Endothelial cell (in vitro differentiated cells): ENCODE measurements at places on chromosomes 5 and 9.

- DNase-seq: no peak
Measured at GRCh38 chr9:89677702-89678395, 73.0 kb downstream of the GADD45G start.

- no peak for DNase-seq
Measured at GRCh38 chr5:10868956-10869355, 107.9 kb upstream of the DAP start.

- no peak for DNase-seq
Measured at GRCh38 chr5:64615895-64616294, 74.4 kb upstream of the SHISAL2B start.

- DNase-seq: no peak
Measured at GRCh38 chr9:91037511-91038482, 236.2 kb downstream of the SYK start.

GRCh38 chr9:97307500-97308163 lies at the start of gene CCDC180:
CCDC180 (plus strand) TSS chr9:97307659; CDS start chr9:97308064, 405 bp downstream.
- no peak for DNase-seq

GRCh38 chr9:105871540-105871939 lies 177.2 kb downstream of the TMEM38B start:
- no peak for DNase-seq

DNA sequence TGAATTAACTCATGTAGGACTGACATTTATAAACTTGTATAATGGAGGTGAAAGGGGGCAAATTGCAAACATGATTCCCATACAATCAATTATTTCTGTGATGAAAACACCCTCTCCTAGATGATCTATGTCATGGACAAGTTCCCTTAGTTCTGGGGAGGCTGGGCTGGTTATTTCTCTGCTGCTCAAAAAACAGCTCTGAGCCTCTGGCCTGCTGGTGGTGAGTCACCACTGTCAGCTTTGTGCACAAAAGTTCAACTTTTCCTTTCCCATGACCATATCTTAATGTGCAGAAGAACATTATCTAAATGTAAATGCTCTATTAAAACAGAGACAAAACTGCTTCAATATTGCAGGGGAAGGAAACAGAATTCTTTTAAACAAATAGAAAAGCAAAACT lies 85.0 kb downstream of the HMHB1 start:
- DNase-seq: no peak

GRCh38 chr9:1332156-1332555 lies 282.0 kb downstream of the DMRT2 start:
- no peak for DNase-seq

DNA sequence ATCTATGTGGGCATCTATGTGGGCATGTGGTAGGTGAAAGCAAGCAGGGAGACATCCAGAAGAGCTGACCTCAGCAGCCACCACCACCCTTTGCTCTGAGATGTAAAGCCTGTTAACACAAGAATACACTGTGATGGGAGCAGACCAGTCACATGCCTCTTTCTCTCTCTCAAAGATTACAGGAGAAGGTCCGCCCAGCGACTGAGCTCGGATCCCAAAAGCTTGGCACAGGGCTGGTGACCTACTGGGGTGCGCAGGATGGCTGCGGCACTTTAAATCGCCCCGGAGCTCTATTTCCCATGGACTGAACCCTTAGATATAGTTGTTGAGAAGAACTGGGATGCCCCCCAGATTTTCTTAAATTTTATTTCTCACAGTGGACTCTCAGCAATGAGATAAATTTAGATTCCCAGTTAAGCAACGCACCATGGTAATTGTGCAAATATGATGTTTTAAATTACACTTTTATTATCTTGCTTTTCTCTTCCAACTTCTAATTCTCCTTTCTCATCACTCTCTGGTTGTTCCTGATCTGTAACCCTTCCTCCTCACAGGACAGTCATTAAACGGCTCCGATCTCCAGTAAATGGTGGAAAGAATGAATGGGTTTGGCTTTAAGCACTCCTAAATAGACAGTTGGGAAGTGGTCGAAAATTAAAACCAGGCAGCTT lies 37.7 kb upstream of the ICE1 start:
- no peak for DNase-seq

GRCh38 chr9:19104515-19105282 lies 2.0 kb upstream of the HAUS6 start:
- no peak for DNase-seq

DNA sequence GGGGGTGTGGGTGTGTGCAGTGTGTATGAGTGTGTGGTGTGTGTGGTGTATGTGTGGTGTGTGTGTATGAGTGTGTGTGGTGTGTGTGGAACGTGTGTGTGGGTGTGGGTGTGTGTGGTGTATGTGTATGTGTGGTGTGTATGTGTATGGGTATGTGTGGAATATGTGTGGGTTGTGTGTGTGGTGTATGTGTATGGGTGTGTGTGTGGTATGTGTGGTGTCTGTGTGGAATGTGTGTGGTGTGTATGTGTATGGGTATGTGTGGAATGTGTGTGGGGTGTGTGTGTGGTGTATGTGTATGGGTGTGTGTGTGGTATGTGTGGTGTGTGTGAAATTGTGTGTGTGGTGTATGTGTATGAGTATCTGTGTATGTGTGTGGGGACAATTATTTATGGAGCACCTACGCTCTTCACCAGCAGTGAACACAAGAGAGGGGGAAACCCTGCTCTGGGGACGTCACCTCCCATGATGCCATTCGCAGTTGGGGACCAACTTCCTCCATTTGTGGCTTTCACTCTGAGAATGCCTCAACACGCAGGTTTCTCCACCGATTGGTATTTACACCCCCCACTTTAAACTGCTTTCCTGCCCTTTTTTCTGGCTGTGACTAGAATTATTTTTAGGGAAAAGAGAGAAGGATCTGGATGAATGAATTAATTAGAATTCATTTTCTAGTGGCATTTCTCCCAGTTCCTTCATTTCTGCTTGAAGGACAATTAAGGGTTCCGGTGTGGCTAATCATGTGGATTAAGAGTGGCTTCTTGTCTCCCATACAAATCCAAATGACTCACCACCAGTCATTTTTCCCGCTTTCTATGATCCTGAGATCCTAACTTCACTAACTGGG lies 238.1 kb downstream of the ROR2 start:
- no peak for DNase-seq

- no peak for DNase-seq
Measured at GRCh38 chr9:20592673-20593072, 29.6 kb downstream of the MLLT3 start.

- no peak for DNase-seq
Measured at GRCh38 chr9:13786131-13786530, 506.6 kb upstream of the MPDZ start.

- no peak for DNase-seq
Measured at GRCh38 chr9:82333671-82334070, 345.1 kb downstream of the SPATA31D1 start.

DNA sequence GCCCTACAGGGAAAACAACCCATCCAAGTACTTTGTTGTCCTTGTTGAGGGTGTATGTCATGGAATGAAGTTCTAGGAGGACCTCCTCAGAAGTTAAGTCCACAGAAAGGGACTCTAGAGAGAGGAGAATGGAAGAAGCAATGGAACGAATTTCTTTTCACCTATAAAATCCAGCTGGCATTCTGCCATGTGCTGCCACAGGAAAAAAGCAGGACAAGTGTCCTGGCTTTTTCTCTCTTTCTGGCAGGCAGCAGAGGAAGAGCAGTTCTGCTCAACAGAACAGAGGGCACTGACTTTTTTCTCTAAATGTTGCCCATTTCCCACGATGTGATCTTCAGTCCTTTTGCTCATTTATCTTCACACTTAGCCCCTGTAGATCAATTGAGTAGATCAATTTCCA lies 240.8 kb downstream of the MCTP1 start:
- DNase-seq: no peak

DNA sequence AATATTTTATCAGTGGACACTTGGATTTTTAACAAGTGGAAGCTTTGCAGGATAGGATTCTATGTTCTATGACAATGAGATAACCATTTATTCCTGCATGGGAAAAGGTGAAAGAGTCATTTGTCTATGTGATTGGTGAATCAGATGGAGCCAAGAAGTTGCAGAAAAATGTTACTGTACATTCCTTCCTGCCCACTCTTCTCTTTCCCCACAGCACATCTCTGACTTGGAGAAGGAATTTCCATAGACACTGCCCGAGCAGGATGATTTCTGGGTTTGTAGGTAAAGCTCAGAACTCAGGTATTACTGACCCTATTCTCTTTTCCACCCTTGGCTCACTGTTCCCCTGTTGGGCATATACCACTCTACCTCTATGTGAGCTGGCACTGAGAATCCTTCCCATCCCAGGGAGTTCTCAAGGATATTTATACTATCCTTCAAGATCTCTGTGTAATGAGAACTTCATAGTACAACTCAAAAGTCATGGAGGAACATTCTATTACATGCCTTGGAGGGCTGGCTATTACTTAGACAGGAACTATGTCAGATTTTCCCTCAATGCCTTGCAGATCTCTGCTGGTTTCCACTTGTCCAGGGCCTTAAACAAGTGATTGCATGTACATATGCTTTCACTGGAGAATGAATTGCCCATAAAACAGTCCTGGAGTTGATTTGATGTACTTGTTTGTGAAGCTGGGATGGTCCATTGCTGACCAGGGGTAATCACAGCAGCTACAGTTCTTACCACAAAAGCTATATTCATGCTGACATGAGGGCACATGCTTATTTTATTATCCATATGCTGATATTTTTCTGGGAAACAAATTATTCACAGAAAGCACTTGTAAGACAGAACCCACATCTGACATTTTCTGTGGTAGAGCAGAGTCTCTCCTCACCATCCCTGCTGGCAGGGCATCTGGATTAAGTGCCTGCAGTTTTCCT lies 24.1 kb downstream of the SLC1A3 start:
- DNase-seq: no peak

- DNase-seq: no peak
Measured at GRCh38 chr5:86354664-86355063, 263.1 kb upstream of the COX7C start.

DNA sequence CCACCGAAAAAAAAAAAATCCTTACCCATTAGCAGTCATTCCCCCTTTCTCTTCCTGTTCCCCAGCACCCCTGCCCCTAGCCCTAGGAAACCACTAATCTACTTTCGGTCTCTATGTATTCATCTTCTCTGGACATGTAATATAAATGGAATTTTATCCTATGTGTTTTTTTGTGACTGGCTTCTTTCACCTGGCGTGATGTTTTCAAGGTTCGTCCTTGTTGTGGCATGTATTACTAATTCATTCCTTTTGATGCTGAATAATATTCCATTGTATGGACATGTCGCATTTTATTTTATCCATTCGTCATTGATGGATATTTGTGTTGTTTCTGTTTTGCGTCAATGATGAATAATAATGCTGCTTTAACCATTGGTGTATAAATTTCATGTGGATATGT lies 42.8 kb upstream of the SH3GL2 start:
- no peak for DNase-seq

GRCh38 chr9:94645901-94646300 lies 6.6 kb upstream of the FBP1 start:
- no peak for DNase-seq

- no peak for DNase-seq
Measured at GRCh38 chr5:19928562-19929421, 59.2 kb downstream of the CDH18 start.

DNA sequence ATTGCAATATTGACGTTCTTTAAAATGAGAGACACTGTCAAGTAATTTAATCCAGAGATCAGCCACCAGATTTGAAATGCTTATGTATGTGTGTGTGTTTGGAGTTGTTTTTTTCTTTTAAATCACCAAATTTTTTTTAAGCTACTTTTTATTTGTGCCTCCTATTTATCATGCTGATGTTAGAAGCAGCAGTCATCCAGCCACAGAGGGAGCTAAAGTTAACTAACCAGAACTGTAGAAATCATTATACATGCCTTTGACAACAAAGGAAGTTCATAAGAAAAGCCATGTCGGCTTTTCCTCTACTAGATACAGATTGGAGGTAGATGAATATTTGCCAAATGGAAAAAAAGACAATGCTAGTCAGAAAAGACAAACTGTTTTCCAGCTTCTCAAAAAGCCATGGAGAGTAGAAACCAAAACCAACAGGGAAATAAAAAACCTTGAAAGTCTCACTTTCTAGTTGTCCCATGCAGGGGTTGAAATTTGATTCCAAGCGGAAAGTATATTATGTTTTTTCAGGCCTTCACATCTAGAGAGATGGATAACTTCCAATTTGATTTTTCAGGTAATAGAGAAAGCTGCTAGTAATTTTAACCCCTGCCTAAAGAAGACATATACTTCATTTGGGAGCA lies 4.5 kb downstream of the PURA start:
- DNase-seq: no peak

DNA sequence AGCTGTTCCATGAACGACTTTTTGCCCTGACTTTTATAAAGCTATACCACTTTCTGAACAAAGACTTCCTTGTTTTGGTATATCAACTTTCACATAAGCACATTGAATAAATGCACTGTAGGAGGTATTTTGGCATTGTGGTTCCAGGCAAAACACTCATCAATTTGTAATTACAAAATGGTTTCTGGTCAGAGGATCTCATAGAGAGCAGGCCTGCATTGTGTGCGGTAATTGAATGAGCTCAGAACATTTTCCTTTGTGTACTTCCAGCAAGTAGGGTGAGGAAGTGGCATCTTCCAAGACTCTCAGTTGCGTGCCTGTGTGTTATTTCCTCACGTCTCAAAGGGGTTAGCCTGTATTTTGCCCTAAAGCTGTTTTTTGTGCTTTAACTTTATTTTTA lies 89.2 kb downstream of the PDE6A start:
- DNase-seq: no peak

DNA sequence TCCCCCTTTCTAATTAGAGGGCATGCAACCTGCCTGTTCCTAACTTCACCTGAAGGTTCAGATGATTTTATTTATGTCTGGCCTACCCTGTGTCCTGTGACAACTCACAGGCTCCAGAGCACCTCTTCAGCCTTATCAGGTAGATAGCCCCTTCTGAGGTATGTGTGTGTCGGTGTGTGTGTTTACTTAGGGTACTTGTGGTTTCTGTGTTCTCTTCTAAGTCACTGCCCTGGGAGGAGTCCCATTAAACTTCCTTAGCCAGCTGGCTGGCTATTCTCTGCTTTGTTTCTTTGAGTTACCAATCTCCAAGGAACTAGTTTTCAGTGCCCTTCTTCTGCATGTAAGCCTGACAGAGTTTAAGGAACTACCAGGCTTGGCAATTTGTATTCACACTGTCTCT lies 74.9 kb downstream of the UNC13B start:
- no peak for DNase-seq

GRCh38 chr9:123685489-123686083 lies 244.3 kb downstream of the DENND1A start:
- DNase-seq: no peak

GRCh38 chr5:171310212-171310818 lies 1.3 kb downstream of the TLX3 start:
- DNase-seq: peak; percentile 42
